ENCODE measurements at places on chromosomes 2 and 18.

DNA sequence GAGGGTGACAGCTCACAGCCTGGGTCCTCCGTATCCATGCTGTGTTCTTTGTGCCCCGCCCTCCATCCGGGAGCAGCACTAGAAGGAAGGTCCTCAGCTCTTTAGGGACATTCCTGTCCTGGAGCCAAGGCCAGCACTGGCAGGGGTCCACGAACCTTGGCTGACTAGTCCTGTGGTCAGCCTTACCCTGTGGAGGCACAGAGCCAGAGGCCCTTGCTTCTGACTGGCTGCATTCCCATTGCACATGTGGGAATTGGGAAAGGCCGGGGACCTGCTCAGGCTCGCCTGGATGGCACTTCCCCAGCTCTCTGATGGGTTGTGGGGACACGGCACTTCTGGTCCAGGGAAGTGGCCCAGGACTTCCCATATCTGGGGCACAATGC lies 24.9 kb upstream of the RHOB start:
- no peak for DNase-seq

GRCh38 chr2:85712336-85712735 lies 18.2 kb downstream of the GNLY start:
- no peak for DNase-seq

DNA sequence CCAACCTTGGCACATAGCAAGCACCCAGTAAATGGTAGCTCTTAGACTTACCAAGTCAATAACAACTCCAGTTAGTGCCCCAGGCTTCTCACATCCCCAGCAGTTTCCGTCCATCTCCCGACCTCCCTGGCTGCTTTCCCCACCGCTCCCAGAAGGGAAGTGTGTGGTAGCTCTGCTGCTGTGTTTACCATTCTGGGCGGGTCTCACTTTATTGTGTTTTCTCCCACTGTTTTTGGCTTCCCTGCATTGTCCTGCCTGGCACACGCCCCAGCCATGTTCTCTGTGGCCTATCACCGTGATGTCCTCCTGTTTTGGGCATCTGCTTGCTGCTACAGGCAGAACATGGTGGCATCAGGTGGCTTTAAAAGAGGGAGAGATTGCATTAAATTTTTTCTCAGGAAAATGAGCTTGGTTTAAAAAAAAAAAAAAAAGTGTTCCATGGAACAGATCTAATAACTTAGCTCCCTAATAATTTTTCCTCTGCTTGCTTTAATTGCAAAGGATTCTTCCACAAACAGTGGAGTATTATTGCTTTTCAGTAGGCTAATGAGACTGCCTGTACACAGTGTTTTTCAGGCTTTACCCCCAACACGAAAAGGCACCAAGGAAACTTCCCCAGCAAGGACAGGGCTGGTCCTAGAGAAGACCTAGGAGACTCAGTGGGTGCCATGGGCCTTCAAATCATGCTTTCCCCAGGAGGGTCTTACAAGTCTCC lies 8.0 kb upstream of the COX7A2L start:
- no peak for DNase-seq

DNA sequence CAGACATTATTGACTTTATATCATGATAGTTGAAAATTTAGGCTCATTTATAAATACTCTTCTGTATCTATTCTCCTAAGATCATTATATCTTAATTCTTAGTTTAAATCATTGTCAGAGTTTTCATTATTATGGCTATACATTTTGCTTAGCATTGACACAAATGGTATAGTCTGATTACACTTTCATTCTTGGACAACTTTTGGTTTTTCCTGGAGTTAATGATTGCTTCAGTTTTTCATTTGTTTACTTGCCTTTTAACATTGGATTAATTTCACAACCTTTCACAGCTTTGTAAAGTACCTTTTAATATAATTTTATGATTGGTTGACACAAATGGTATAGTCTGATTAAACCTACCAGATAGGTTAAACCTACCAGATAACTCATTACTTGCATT lies 298.2 kb downstream of the DYSF start:
- no peak for DNase-seq

GRCh38 chr2:96960153-96960961 lies 26.0 kb downstream of the FAM178B start:
- peak; percentile 88 for DNase-seq

DNA sequence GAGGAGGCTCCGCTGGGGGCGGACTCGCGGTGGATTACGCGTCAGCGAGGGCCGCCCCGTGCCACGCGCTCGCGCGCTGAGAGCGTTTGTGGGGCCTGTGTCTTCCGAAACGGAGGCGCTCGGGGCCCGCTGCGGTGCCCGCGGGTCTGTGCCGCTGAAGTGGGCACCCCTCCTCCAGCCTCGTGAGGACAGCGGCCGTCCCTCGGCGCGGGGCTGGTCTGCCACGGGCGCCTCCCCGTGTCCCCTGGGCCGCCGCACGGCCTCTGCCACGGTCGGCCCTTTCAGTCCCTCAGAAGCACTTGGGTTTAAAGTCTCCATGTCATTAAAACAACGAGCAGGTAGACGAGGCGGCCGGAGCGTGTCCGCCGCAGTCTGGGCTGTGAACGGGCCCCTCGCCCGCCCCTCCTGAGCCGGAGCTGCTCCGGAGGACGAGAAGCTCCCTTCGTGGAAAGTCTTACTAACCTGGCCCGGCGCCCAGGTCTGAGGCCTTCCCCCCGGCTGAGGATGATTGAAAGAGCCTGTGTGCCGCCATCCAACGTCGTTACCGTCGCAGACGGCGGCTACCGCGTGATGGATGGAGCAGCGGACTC lies 97.6 kb downstream of the NFATC1 start:
- DNase-seq, result no peak

GRCh38 chr2:183530333-183530901 lies 406.2 kb downstream of the NUP35 start:
- no peak for DNase-seq

DNA sequence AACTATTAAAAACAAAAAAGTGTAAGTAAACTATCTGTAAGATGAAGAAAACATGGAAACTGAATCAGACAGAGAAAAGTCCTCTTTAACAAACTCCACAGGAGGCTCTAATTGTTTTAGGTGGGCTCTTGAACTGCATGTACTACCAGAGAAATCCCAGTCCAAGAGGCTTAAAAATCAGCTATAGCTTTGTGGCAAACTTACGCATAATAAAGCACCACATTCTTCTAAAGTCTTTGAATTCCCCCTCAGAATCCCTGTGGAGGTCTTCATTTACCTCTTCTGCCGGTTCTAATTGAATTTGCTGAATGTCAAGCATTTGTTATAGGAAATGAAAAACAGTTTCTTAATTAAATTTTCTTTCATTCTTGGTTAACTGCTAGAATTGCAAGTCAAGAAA lies 40.8 kb downstream of the CHN1 start:
- DNase-seq, result no peak

DNA sequence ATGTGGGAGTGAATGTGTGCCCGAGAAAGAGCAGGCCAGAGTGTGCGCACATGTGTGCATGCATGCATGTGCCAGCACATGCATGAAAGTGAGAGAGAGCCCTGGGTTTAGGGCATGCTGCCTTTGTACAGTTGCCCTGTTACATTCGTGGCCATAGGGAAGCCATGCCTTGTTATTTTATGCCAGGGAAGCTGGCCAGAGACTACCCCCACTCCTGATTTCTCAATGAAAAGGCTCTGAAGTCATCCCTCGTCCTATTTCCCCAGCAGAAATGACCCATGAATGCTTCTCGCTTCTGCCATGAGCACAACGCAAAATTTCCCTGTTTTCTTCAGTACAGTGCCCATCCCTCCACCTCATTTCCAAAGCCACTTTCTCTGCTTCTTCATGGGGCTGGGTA lies 143.0 kb downstream of the CELF4 start:
- DNase-seq, result no peak

GRCh38 chr2:41489638-41490037 lies 558.2 kb upstream of the PKDCC start:
- DNase-seq, result no peak

GRCh38 chr18:74661691-74662090 lies 64.0 kb downstream of the ZNF407 start:
- DNase-seq, result no peak

DNA sequence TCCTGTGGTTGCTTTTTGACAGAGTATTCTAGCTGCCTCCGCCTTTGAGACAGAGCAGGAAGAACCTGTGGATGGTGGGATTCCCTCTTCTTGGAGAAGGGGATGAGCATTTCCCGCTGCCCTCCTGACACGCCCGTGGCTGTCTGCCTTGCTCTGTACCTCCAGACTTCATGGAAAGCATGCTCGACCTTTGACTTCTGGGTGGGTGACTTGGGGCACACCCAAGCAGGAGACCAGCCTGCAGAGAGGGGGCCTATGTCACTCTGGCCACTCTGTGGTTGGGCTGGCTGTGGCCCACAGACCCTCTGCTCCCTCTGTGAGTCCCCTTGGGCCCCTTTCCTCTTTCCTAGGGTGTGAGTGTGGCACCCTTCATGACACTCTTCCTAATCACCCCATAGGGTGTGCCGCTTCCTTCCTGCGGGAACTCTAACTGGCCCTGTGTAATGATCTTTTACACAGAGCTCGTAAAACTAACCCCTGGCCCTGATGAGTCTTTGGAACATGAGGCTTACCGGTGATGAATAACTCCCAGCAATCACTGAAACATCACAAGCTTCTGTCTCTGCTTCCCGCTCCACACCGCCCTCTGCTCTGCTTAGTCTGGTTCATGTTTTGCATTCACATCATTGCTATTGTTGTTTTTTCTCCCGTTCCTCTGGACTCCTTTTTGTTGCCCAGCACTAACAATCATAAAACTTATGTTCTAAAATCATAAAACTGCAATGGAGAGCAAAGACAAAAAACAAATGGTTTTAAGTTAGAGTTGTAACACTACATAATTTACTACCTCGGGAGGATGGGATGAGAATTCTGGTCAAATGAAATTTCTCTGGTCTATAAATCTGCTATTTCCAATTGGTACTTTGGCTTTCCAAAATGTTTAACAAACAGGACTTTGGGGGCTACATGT lies 101.1 kb downstream of the SH3YL1 start:
- no peak for DNase-seq

DNA sequence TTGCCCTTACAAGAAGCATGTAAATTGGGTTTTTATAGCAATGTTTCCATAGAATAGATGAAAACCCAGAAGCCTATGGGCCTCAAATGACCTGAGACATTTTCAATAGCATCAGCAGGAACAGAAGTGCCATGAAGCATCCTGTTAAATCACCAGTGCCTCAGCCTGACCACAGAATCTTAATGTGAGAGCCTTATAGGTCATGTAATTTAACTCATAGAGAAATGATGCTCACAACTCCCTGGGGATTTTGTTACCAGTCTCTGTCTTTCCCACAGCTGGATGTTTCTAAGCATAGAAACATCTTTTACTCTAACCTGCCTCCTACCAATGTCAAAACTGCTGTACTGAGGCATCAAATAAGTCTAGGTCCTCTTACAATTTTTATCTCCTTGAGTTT lies 295.8 kb upstream of the ACVR2A start:
- DNase-seq, result no peak

DNA sequence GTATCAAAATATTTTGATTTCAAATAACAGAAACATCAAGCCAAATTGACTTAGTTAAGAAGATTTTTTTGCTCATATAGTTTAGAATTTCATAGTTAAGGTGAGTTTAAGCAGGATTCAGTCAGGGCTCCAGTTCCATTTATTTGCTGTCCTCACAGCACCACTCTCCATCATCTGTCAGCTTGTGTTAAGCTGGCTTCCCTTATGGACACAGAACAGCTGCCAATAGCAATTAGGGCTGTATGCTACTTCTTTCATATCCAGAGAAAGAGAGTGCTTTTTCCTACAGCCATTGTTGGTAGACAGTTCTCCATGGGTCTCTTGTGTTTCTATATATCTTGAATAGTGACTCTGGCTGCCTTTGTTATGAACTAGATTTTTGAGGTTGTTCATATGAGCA lies 95.4 kb upstream of the CYP20A1 start:
- DNase-seq, result no peak

GRCh38 chr2:217875138-217875537 lies 127.7 kb downstream of the TNS1 start:
- no peak for DNase-seq

DNA sequence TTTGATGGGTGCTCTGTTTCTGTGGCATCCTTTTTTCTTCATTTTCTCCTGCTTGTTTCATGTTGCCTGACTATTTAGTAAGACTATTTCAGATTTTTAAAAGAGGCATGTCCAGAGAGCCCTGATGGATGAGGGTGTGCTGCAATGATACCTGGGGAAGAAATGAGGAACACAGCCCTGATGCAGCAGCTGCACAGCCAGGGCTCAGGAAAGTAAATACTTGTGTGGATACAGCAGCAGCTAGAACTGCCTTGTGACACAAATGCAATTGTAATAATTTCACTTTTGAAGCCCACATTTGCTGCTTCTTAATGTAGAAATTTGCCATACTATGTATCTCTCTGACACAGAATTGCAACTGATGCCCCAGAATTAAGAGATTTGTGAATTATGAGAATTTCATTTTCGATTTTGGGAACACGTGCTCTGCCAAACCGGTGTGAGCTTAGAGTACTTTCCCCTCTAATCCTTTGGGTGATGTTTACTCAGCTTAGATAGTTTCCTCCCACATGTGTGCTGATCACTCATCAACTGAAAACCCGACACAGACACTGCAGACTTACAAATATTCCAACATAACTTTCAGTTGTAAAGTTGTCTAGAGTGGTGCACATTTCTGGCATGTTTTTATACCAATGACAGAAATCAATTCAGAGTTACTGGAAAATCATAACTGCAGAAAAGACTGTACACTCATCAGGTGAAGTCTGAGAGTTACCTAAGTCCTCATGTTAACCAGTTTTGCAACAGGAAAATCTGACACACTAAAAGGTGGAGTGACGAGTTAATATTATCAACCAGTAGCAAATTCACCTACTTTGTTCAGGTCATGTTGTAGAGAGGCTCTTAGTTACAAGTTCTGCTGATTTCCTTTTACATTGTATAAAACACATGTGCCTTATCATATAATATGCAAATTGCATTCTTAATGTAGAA lies 383.4 kb downstream of the CBLN2 start:
- no peak for DNase-seq

GRCh38 chr2:237153181-237153580 lies 67.5 kb downstream of the COPS8 start:
- no peak for DNase-seq

DNA sequence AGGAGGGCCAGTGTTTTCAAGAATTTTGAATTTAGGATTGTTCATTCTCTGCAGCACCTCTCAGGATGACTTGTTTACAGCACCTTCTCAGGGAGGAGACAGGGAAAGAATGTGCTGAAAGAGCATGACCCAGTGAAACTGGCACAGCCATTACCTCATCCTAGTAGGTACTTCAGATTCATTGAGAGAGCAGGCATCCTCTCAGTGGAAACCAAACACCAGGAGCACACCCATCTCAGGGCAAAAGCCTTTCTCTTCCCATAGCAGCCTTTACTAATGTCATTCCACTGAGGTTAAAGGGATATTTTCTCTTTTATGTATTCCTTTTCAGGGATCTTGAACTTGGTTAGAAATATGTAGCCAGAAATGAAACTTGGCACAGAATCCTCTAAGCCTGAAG lies 2.6 kb downstream of the MAP2 start:
- no peak for DNase-seq
